ENCODE measurements at places on chromosomes 4 and X.

- DNase-seq: no peak
Measured at GRCh38 chr4:169658975-169659715, 38.8 kb downstream of the CLCN3 start.

DNA sequence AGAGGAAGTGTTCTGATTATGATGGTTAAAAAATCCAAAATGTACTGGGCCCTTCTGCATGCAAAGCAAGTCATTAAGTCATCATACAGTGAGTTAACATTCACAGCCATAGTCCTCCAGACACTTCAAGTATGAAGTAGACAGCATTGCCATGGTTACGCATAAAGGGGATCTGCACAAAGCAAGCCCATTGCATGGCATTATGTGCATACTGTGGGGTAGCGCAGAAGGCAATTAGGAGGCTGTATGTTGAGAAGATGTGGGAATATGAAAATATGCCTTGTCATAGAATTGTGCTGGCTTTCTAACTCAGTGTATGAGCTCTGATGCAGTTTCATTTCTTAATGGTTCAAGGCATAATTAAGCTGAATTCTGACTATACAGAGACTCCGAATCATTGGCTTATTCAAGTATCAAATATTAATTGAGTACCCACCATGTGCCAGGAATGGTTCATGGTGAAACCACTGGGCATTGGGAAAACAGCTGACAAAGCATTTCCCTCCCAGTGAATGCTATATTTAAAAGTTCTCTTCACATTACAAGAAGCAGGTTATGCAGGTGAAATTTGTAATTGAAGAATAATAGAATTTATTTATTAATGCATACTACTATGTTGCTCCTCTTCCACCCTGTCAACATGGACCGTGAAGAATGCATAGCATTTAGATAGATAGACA lies 588.9 kb downstream of the ZNF674 start:
- no peak for DNase-seq

GRCh38 chr4:8393593-8394038 lies 46.9 kb downstream of the ACOX3 start:
- no peak for DNase-seq

GRCh38 chr4:150207871-150208270 lies 129.6 kb downstream of the DCLK2 start:
- no peak for DNase-seq

- no peak for DNase-seq
Measured at GRCh38 chrX:18696653-18697052, 10.8 kb upstream of the PPEF1 start.

Measured in NCI-H446 treated with DMSO at 0.1 percent for 48 hours (cell line).